ENCODE measurements at places on chromosomes 5 and 9.
A peak's percentile ranks its signal among the peaks of the same experiment; 100 is the strongest.

DNA sequence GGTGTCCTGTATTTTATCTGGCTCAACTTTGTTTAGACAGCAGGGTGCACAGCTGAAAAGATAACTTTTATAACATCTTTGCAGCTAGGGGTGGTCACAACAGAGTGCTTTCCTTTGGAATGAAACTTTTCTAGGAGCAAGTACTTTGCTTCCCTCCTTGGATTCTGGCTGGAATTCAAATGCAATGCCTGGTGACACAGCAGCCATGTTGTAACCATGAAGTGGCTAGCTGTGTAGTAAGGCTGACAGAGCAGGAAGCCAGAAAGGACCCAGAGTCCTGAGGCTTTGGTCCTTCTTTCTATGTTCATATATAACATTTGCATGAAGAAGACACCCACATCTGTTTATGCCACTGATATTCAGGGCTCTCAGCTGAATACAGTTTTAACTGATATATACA lies 48.1 kb downstream of the TENT4A start:
- no peak for DNase-seq

- no peak for DNase-seq
Measured at GRCh38 chr9:127380479-127380878, 16.5 kb upstream of the SLC2A8 start.

GRCh38 chr5:493119-493701 lies 31.0 kb downstream of the SLC9A3 start:
- DNase-seq = no peak

DNA sequence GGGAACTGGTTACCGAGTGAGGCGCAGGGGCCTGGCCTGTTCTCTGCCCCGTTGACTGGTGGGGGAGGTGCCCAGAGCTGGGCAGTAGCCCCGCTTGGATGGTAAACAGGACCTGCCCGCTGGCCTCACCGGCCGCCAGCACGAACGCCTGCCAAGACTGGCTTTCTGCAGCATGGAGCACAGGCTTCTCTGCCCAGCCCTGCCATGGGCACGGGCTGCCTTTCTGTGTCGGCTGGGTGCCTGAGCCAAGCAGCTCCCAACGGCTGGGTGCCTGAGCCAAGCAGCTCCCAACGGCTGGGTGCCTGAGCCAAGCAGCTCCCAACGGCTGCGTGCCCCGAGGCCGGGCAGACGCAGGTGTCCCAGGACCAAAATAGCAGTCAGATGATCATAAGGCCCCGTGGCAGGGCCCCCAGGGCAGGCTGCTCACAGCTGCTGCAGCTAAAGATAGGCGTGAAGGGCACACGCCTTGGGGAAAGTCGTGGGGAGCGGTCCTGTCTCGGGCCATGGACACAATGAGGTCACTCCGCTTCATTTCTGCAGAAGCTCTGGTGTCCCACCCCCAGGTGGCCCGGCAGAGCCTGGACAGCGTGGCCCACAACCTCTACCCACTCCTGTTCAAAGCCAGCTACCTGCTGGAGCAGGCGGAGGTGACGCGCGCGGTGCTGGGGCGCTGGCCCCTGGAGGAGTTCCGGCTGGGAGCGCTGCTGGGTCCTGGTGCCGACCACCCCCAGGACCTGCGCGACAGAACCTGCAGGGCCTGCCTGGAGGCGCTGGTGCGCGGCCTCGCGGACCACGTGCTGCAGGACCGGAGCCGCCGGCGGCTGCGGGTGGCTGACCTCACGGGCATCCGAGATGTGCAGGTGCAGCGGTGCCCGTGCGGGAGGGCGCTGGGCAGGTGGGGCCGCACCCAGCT lies at the start of gene LRRC14B:
TSS of gene LRRC14B (plus strand) at position 460 of the 913 bp plus-strand sequence. CDS start at position 504, 44 bp downstream.
- DNase-seq = no peak

GRCh38 chr5:138784590-138784989 lies 31.4 kb downstream of the CTNNA1 start:
- no peak for DNase-seq

DNA sequence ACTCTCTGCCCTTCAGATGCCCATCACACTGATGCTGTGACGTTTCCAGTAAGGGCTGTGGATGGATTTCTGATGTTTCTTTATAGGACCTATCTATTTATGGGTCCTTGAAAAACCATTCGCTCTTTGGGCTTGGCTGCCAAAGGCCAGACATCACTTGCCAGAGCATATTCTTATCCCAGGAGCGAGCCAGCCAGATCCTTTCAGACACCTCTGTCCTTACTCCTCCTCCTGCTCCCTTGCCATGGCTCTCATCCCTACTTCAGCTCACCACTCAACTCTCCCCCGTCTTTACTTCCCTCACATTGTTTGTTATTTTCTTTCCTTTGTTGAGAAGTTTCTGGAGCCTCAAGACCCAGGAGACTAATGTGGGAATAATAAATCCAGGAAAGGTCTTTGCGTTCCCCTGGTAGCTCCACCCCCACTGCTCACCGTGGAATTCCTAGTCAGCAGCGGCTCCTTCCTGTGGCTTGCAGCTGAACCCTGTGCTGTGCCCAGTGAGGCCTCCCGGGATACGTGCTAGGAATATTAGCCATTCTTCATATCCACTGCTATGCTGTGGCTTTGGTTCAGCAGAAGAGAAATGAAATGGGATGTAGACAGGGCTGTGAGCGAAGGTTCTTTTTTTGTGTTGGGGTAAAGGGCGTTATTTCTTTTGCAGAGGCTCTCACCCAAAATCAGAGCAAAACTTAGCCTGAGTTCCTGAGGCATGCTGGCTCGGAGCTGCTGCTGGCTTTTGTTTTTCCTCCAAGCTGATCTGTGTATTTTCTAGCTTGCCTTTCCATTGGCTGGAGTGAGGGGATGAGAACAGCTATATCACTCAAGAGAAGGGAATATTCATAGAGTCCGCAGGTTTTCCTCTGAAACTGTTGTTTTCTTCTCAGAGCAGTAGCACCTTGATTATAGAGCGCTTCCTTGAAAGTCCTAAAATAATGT lies 171.1 kb downstream of the SAXO1 start:
- no peak for DNase-seq

DNA sequence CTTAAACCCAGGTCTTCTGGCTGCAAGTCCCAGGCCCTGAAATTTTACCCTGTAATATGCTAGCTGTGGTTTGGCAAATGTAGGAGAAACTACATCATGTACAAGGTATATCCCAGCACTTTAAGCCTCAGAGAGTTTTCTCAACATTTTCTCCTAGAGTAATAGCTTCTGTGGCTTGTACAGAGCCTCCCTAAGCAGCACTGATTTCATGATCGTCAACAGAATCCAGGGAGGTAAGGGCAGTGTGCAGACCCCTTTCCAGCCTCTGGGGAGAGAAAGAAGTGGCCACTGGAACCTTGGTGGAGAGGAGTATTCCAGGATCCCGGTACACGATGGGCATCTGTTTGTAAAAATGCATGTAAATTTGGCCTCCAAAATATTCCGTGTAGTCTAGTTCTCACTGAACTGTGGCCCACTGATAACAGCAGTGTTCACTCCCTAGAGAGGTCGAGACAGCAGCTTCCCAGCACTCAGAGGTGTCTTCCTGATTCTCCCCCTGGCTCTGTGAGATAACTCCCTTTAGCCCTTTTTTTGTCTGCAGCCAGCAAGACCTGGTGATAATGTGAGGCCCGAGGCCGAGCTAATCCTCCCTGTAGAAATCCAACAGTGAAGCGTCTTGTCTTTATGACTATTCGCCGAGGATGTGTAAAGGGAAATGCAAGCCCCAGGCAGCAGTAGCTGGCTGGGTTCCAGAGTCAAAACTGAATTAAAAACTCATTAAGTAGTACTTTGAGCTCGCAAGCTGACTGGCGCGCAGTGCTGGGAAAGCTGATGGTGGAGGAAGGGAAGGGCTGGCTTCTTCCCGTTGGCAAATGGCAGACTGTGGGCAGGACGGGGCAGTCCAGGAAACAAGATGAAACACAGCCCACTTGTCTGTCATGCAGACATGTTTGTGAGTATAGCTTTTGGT lies 59.0 kb downstream of the MAP1B start:
- peak; percentile 87 for DNase-seq

GRCh38 chr9:124537926-124538325 lies 30.7 kb upstream of the NR5A1 start:
- DNase-seq = no peak

- DNase-seq = no peak
Measured at GRCh38 chr9:111003182-111003581, 35.1 kb downstream of the LPAR1 start.

GRCh38 chr5:159105145-159106053 lies 5.7 kb upstream of the EBF1 start:
- no peak for DNase-seq

- no peak for DNase-seq
Measured at GRCh38 chr9:1708219-1708618, 306.9 kb upstream of the SMARCA2 start.

DNA sequence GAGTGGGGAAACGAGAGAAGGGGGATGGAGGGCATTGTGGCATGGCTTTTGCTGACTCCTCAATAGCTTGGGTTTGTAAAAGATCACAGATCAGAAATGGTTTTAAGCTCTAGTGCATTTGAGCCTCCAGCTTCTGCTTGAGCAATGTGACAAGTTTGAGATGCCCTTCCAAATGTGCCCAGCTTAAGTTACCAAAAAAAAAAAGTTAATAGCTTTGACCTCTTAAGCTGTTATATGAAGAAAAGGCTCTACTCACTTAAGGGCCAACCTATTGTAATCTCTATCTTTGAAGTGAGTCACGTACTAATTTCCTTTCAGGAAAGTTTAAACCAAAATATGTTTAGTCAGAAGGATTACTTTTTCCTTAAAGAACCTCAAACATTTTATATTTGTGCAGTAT lies 428.8 kb upstream of the ACTBL2 start:
- DNase-seq = no peak

- peak; percentile 88 for DNase-seq
Measured at GRCh38 chr5:143244000-143244736, 159.3 kb downstream of the NR3C1 start.

- DNase-seq = no peak
Measured at GRCh38 chr9:84966876-84967830, 297.6 kb downstream of the NTRK2 start.

- DNase-seq = no peak
Measured at GRCh38 chr5:177303925-177304391, 359 bp downstream of the PRELID1 start.

DNA sequence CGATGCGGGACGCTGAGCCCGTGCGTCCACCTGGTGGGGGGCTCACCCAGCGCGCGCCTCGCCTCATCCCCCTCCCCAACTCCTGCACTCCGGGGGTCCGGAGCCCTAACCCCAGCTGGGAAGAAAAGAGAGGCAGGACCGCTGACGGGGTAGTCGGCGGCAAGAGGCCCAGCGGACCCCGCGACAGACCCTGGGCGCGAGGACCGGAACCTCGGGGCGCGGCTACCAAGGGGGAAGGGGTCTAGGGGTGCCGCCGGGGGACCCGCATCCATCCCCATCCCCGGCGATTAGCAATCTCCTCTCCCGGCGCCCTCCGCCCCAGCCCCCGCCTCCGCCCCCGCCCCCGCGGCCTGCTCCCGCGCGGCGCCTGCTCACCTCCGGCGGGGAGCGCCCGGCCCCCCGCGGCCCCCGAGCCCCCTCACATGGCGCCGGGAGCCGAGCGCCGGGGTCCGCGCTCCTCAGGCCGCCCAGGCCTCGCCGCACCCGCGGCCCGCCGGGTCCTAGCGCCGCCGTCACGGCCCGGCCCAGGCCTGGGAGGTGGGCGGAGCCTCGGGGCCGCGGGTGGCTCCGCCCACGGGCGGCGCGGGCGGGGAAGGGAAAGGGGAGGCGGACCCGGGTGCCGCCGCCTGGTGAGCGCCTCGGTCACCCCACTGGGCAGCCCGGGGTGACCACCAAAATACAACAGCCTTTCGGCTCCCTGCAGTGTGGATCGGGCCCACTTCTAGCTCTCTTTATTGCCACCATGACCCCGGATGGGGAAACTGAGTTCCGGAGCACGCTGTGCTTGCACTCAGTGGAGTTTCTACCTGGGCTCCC lies at the start of gene ST6GALNAC6:
TSS of gene ST6GALNAC6 (minus strand) at position 476 of the 816 bp plus-strand sequence. CDS start 1,622 bp downstream, outside the sequence.
- DNase-seq = peak; percentile 92

- no peak for DNase-seq
Measured at GRCh38 chr5:7597059-7597642, 201.2 kb downstream of the ADCY2 start.

- DNase-seq = no peak
Measured at GRCh38 chr5:179803651-179804554, 2.8 kb downstream of the MGAT4B start.

- no peak for DNase-seq
Measured at GRCh38 chr5:153399595-153399994, 90.9 kb upstream of the GRIA1 start.

- no peak for DNase-seq
Measured at GRCh38 chr9:28135549-28135948, 562.3 kb upstream of the C9orf72 start.

DNA sequence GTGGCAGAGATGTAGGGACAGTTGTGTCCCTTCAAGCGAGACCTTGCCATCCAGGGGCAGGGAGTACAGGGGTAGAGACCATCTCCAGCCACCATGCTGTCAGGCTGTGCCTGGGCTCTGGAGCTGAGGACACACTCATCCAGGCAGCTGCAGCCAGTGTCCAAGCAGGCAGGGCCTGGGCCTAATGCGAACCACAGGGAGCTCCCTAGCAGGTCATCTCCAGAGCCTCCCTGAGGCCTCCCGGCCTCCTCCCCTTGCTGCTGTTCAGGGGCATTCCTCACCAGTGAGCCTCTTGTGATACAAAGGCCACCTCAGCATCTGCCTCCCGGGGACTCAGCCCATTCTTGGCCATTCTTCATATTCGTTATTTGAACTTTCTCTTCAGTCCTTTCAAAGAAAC lies 35.0 kb downstream of the TPPP start:
- no peak for DNase-seq

GRCh38 chr9:114117996-114118830 lies 19.1 kb upstream of the KIF12 start:
- no peak for DNase-seq

DNA sequence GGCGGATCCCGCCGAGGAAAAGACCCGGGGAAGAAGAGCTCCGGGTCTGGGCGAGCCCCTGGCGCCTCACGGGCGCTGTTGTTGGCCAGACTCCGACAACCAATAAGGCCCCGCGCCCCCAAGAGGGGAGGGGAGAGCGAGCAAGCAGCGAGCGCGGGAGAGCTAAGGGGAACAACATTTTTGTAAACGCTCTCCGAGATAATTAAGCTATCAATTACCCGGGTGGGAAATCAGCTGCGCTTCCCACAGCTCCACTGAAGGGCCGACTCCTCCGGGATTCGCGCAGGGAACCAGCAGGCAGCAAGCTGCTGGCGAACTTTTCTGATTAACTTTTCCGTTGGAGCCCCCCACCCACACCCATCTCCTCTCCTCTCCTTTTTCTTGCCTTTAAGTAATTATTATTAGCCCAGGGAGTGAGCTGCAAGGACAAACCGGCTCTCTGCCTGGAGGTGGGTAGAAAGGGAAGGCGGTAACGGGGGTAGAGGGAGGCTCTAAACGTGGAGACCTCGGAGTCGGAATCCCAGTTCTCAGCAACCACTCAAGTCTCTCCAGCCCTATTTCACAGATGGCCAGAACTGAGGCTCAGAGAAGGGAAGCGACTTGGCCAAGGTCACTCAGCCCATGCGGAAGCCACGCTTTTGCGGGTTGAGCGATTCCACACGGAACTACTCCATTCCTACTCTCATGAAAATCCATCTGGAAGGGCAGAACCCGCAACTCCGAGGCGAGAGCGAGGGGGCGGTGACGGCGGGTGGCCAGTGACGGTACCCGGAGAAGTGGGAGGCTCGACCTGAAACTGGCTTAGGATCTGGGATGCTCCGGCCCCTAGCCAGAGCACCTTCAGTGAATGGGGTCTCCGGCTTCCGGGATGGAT lies 1.3 kb downstream of the ASTN2 start:
- no peak for DNase-seq

All from osteocyte (in vitro differentiated cells).